ENCODE measurements at places on chromosomes 1 and 21.

DNA sequence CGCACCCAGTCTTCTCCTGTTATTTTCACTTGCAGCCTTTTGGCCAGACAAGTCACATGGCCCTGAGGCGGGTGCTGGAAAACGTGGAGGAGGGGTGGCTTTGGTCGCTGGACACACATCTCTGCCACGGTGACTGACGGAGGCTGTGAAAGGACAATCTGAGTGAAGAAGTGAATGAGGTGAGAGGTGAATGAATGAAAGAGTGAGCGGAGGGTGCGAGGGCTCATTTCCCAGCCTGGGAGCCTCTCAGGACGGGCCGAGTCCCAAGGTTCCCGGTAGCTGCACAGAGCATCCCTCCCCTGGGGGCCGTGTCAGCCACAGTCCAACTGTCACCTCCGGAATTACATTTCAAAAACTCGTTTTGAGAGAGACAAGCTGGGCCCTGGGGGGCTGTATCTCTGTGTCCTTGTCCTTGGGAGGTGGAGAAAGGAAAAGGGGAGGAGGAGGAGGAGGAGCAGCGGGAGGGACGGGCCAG lies 89.6 kb downstream of the UBIAD1 start:
- no peak for DNase-seq

DNA sequence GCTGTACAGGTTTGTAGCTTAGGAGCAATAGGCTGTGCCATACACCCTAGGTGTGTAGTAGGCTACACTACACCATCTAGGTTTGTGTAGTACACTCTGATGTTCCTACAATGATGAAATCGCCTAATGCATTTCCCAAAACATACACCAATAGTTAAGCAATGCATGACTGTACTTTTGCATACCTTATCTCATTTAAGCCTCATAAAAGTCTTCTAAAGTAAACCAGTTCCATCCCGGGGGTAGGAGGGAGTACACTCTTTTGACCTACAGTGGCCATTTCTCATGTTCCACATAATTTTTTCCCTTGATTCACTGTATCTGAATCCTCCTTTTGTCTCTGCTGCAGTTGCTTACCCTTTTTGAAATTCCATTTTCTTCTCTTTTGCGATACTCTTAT lies 12.2 kb downstream of the TRMT13 start:
- DNase-seq: no peak

DNA sequence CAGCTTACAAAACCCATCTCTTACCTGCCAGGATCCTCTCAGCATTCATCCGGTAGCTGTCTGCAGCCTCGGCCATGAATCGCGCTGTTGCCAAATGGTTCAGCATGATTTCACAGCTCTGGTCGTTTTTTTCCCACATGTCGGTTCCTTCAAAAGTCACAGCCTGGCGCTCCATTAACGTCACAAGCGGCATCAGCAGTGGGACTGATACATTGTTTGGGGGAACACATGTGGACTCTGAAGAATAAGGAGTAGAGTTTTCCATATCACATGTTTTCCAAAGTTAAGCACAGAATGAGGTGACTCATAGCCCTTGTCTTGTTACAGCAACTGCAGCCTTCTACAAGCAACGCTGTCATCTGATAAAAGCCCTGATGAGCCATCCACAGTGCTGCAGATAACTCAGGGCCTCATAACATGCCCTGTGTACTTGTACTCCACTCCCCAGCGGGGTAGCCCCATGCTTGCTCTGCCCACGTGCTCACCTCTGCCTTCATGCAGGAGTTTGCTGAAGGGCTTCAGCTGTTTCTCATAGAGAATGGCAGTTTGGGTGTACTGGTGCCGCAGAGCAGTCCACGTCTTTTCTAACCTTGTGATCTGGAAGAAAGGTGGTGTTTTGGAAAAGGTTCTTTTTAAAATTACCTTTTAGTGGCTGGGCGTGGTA lies 114.2 kb downstream of the BCAR3 start:
- DNase-seq: no peak

GRCh38 chr21:17660452-17660851 lies 47.8 kb upstream of the BTG3 start:
- no peak for DNase-seq

DNA sequence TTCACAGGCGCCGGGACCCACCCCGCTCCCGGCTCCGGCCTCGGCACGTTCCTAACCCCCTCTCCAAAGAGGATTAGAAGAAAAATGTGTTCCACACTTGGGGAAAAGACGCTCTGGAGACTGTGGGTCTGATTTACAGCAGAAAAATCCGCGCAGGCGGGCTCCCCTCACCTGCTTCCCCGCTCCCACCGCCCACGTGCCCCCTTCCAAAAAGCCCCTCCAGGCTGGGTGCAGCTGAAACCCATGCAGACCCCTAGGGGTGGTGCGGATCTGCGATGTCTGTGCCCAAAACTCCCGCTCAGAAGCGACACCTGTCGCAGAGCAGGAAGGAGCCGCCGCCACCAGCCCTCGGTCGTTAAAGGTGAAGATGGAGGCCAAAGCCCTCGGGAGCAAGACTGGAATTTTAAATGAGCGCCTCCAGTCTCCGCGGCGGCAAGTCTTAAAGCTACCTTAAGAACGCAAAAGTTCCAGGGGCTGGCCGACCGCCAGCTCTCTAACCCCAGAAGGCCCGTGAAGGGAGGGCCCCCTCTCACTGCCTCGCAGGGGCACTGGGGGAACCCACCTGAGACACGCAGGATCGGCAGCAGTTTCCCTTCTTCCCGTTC lies 688 bp upstream of the CHD5 start:
- no peak for DNase-seq

GRCh38 chr1:224377676-224378006 lies 21.0 kb downstream of the CNIH4 start:
- DNase-seq: peak; percentile 86

- no peak for DNase-seq
Observed at GRCh38 chr1:17370618-17371017, 1.4 kb upstream of the PADI6 start.

- DNase-seq: peak; percentile 46
Observed at GRCh38 chr1:183472488-183473216, at the start of gene SMG7. Gene SMG7 (plus strand): TSS chr1:183472499. CDS start chr1:183472621, 122 bp downstream.

- DNase-seq: no peak
Observed at GRCh38 chr1:163745204-163745603, 423.4 kb downstream of the NUF2 start.

DNA sequence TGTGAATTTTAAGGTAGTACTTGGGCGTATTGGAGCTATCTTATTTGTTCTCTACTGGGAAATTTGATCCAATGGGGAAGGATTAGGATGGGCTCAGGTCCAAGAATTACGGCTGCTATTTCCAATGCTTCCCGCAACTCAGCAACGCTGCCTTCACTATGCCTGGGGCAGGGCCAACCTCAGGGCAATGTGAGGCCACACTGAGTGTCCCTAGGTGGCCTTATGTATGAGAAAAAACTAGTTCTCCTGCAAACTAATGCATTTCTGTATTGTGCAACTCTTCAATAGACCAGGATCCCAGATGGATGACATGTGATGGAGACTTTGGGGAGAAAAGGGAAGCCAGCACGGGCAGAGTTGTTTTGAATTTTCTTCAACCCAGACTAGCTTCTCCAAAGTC lies 168.1 kb downstream of the DUSP10 start:
- no peak for DNase-seq

DNA sequence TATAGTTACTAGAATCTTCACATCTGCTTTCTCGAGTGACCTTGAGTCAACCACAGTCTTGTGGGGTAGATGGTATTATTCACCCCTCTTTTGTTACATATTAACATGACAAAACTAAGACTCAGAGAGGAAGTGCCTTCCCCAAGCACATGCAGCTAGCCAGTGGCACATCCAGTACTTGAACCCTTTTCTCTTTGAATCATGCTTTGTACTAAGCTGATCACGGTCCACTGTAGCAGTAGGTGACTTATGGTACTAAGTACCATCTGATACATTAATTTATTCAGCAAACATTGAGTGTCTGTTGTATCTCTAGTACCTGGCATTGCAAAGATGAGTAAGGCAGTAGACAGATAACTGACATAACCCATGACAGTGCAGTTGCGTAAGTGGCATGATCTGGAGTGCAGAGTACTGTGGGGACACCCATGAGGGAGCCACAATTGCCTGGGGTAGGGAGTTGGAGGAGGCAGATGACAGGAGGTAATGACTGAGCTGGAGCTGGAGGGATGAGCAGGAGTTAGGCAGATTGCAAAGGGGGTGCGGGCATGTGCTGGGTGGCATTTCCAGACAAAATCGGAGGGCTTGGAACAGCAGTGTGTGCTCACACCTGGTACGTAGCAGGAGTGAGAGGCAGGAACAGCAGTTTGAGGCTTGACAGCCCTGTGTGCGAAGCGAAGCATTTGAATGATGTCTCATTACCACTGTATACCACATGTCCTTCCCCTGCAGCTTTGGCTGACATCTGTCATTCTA lies 29.8 kb downstream of the UCK2 start:
- no peak for DNase-seq

- DNase-seq: no peak
Observed at GRCh38 chr1:112687361-112687760, 12.9 kb downstream of the MOV10 start.

DNA sequence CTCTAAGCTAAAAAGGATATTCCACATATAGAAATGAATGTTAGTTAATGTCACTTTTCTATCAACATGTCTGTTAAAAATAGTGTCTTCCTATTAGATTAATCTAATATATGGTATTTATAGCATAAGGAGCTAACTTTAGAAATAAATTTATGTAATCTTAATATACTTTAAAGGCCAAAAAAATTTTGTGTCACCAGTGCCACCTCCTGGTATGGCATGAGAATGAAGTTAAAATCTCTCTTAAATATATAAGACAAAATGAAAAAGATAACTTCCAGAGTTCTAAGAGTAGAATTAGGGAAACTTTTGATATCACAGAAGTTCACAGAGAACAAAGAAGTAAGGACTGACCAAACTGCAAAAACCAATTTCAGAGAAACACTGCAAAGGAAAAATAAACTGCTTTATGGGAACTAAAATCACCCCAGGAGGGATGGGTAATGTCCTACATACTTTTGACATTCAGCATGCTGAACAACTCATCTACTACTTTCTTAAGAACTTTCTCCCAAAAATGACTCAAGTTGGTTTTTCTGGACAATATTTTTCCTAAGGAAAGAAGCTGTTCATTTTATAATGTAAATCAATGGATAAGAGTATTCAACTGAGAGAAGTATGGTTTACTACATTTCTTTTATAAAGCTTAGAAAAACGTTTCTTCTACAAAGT lies 82.8 kb downstream of the TRIM33 start:
- DNase-seq: no peak

GRCh38 chr1:76351655-76352054 lies 277.1 kb downstream of the ST6GALNAC3 start:
- DNase-seq: no peak

- DNase-seq: no peak
Observed at GRCh38 chr1:209490013-209490412, 93.5 kb upstream of the CAMK1G start.

- peak; percentile 23 for DNase-seq
Observed at GRCh38 chr1:8031176-8031785, 5.2 kb upstream of the ERRFI1 start.

- DNase-seq: no peak
Observed at GRCh38 chr1:38942664-38943428, 1.2 kb upstream of the RHBDL2 start.

GRCh38 chr1:205294175-205294917 lies 27.2 kb downstream of the NUAK2 start:
- no peak for DNase-seq

DNA sequence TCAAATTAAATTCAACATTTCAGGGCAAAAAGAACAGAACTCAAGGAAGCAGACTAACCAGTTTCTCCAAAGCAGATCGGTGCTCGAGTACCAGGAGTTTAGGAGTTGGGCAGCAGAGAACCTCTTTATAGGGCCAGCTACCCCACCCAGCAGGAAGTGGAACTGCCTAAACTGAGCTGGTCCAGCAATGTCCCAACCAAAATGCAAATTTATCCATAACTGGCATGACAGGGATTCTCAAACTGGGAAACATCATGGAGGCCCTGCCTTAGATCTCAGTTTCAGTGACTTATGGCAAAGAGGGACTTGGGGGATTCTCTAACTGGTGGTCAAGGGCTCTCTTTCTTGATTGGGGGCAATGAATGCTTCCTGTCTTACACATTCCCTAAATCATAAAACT lies at the start of gene SPRR2B:
Gene SPRR2B (minus strand): TSS at position 101 of the 400 bp plus-strand sequence. CDS start 772 bp downstream, outside the sequence.
- DNase-seq: no peak

DNA sequence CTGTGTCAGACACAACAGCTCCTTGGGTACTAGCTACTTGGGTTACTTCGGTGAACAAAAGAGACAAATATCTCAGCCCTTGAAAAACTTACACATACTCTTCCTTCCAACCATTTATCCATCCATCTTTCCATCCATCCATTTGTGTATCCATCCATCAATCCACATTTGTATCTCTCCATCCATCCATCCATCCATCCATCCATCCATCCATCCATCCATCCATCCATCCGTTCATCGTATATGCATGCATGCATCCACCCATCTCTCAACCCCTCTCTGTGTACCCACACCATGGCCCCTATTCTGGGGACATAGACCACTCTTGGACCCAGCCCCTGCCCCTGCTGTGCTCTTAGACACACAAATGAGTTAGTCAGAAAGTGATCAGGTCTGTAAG lies 40.2 kb downstream of the FAAH start:
- no peak for DNase-seq

- no peak for DNase-seq
Observed at GRCh38 chr21:34599534-34600101, 15.3 kb downstream of the RCAN1 start.

- no peak for DNase-seq
Observed at GRCh38 chr21:35281956-35282355, 232.9 kb upstream of the RUNX1 start.

GRCh38 chr1:157139052-157139715 lies 989 bp upstream of the ETV3 start:
- peak; percentile 53 for DNase-seq

DNA sequence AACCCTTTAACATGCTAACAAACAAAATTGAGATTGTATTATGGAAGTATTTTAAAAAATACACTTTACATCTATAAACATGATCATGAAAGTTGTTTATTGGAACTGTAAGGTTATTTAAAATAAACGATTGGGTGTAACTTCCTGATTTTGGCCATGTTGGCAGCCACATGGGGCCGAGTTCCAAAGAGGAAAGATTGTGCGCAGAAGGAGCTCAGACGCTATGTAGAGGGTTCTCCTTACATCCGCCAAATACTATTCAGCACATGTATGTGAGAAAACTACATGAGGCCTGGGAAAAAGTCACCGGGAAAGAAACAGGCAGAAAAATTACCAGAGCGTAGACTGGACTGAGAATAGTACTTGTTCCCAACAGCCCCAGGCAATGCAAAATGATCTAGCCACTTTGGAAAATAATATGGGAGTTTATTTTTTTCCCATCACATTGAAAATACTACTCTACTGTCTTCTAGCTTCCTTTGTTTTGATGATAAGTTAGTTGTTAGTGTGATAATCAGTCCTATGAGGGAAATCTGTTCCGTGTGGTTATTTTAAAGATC lies 35.7 kb upstream of the B3GALT2 start:
- DNase-seq: no peak

DNA sequence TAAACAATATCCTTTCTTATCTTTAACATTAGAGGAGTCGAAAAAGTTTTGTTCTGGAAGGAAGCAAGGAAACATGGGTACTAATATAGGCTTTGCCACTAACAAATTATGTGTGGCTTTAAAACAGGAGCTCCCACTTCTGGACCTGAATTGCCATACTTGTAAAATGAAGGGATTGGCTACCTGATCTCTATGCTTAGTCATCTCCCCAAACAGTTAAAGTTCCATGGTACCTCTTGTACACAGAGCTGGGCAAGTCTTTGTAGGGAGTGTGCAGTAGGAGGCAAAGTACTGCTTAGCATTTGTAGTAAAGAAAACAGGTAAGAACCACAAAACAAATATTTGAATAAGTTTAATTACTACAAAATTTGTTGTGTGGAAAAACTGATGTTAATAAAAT lies 81.3 kb downstream of the MAST2 start:
- no peak for DNase-seq
